Activated T-cell treated with anti-CD3 and anti-CD28 coated beads for 48 hours (primary cell): ENCODE measurements at places on chromosomes 5 and 9.

GRCh38 chr5:37886242-37886905 lies 46.5 kb upstream of the GDNF start:
- DNase-seq, result no peak

GRCh38 chr5:79133121-79133656 lies 21.6 kb downstream of the BHMT start:
- no peak for DNase-seq

GRCh38 chr5:66713998-66714397 lies 117.8 kb downstream of the MAST4 start:
- DNase-seq, result no peak

GRCh38 chr5:77637998-77638762 lies at the start of gene OTP:
Gene OTP, minus strand, starts transcription at chr5:77638713. Its CDS starts 164 bp downstream, at chr5:77638549.
- no peak for DNase-seq

- DNase-seq, result no peak
Observed at GRCh38 chr5:173767574-173768266, 120.4 kb upstream of the CPEB4 start.

DNA sequence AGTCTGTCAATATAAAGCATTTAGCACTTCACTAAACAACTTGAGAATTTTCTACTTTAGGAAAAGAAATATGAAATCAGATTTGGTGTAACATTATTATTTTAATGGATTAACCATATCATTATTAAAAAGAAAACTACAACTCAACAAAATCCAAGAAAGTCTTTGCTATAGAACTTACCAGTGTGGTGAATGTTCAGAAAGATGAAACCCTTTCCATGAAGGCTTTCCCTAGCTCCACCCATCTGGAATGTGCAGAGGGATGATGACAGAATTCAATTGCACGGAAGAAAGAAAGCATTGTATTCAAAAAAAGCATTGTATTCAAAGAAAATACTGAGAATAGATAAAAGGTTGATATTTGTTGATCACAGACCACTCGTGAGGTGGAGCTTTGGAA lies 328.6 kb upstream of the NUDT12 start:
- no peak for DNase-seq
